Left ventricle myocardium inferior (tissue), 1 donor: ENCODE measurements at places on chromosomes 3 and 15. TPM values are rescaled to one million over a fixed set of nuclear protein-coding genes. Genes with fewer than 3 reads are reported as not detected.

Gene WDR93
- not detected for total RNA-seq

Gene DNAH12
- 0.16 TPM for total RNA-seq

Gene CFAP100
- not detected for total RNA-seq

- DNase-seq, result peak; percentile 55
These were observed 227.2 kb downstream of the ADAMTS17 start for GRCh38 chr15:100114571-100114970.

DNA sequence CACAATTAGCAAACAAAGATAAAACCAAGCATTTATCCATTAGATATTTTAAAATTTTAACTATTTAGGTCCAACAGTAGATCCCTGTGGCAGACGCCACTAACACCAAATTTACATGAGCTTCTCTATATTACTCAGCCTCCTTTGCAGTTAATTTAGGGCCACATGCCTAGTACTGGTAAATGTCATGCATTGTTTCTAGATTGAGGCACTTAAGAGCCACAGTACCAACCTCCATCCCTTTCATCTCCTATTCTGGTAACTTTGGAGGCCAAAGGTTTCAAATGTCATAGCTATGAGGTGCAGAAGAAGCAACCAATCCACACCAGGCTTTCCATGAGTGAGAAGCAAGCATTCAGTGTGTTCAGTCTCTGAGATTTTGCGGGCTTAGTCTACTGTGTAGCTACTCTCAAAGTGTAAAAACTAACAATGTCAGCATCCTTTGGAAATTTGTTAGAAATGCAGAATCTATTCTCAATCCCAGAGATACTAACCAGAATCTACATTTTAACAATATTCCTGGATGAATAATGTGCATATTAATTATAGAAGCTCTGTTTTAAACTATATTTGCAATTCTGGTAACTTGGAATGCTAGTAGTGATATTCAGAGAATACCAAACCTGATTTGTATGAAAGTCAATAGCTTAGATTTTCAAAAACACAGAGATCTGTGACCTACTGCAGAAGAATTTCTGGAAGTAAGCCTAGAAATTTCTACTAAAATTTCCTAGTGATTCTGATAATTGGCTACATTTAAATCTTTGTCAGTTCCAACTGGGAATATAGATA is 206.3 kb upstream of the CD96 start:
- DNase-seq, result no peak

DNA sequence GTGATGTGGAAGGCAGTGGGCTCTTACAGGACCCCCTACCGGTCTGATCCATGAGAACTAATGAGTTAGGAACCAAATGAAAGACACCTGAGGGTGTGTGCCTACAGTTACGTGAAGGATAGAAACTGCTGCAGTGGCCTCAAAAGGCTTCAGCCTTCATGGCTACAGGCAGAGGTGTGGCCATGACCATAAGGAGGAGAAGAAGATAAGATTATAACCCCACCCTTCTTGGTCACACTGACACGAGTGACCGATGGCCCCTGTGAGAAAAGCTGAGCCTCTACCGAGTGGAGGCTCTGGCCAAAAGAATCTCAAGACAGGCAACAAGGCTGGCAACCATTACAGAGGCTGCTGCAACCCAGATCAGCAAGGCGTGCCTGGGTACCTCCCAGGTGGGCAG is 6.3 kb downstream of the RFT1 start:
- DNase-seq, result no peak

GRCh38 chr3:61199843-61200242 is 51.4 kb downstream of the FHIT start:
- DNase-seq, result no peak

GRCh38 chr3:196688349-196688748 is 23.7 kb downstream of the CEP19 start:
- DNase-seq, result peak; percentile 44
